H1 (cell line): ENCODE measurements at places on chromosomes 4 and X. TPM values are rescaled to one million over a fixed set of nuclear protein-coding genes. Genes with fewer than 3 reads are reported as not detected.

DNA sequence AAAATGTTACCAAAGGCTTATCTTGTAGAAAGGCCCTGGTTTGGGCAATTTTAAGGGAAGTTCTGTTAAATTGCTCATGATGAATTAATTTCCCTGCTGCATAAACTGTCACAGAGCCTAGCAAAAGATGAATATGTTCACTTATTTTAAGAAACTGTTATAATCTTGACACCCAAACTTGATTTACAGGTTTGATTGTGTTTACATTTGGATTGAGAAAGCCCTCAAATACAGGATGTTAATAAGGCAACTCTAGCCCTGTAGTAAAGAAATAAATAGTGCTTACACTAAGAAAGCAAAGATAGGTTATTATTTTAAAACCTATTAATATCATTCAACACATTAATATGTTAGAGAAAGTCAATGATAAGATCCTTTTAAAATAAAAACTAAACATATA lies 18.3 kb downstream of the GYG2 start:
- no peaks in the 10 kb centered on the region; the same call in 1 of the 2 replicates for H3K4me1 ChIP-seq
- H3K27ac ChIP-seq = no peak overlapping the region
- no peak for DNase-seq
- no peak overlapping the region for H3K4me3 ChIP-seq
- H3K36me3 ChIP-seq = no peaks in the 10 kb centered on the region

GRCh38 chrX:95662200-95662599 lies 1022.4 kb upstream of the DIAPH2 start:
- no peak overlapping the region for H3K4me3 ChIP-seq
- H3K27ac ChIP-seq = no peak overlapping the region
- no peaks in the 10 kb centered on the region for H3K36me3 ChIP-seq
- no peaks in the 10 kb centered on the region for H3K27me3 ChIP-seq

Gene CDKL5
- 15.1 and 15.6 TPM in 2 replicates for total RNA-seq

DNA sequence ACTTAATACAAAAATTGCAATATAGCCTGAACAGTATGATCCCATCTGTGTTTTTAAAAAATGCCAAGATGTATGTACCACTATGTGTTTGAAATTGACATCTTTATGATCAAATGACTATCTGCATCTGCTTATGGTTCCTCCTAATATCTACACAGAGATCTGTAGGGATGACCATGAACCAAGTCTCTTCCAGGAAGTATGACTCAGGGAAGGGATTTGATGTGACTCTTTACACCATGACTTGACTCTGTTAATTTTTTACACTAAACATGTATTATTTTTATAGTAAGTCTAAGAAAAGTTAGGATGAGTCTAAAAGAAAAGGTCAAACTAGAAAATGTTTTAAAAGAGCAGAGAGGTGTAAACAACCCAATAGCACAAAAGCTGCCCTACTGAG lies 164.0 kb downstream of the SH3KBP1 start:
- no peaks in the 10 kb centered on the region for H3K4me1 ChIP-seq
- H3K4me3 ChIP-seq = no peak overlapping the region
- no peak for DNase-seq
- H3K27ac ChIP-seq = no peak overlapping the region
- H3K36me3 ChIP-seq = no peaks in the 10 kb centered on the region
- no peaks in the 10 kb centered on the region for H3K27me3 ChIP-seq

DNA sequence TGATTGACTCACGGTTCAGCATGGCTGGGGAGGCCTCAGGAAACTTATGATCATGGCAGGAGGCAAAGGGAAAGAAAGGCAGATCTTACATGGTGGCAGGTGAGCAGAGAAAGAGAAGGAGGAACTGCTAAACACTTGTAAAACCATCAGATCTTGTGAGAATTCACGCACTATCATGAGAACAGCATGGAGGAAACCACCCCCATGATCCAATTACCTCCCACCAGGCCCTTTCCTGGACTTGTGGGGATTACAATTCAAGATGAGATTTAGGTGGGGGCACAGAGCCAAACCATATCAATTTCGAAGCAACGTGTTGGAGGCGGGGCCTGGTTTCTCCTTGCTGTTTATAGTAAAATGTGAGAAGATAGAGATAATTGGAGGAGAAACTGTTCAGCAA lies 167.4 kb downstream of the GABRB1 start:
- no peak for DNase-seq
- no peak overlapping the region for H3K27ac ChIP-seq
- H3K4me1 ChIP-seq = no peaks in the 10 kb centered on the region
- no peaks in the 10 kb centered on the region for H3K36me3 ChIP-seq
- H3K4me3 ChIP-seq = no peak overlapping the region

GRCh38 chr4:9963328-9963727 lies 58.0 kb downstream of the SLC2A9 start:
- H3K4me3 ChIP-seq = no peak overlapping the region
- H3K27me3 ChIP-seq = no peaks in the 10 kb centered on the region
- H3K4me1 ChIP-seq = no peaks in the 10 kb centered on the region
- no peak overlapping the region for H3K27ac ChIP-seq

- DNase-seq = no peak
- H3K4me3 ChIP-seq = no peak overlapping the region
- no peaks in the 10 kb centered on the region for H3K27me3 ChIP-seq
- H3K4me1 ChIP-seq = no peaks in the 10 kb centered on the region
- no peaks in the 10 kb centered on the region for H3K36me3 ChIP-seq
These were observed 8.4 kb downstream of the VSIG1 start for GRCh38 chrX:108053218-108053617.

Gene DMP1
- 0.17 TPM in 1 of 2 replicates, not detected in the other for total RNA-seq

- no peak for DNase-seq
- no peaks in the 10 kb centered on the region for H3K36me3 ChIP-seq
These were observed 792 bp downstream of the CLIC2 start for GRCh38 chrX:155333544-155334100.

- no peak overlapping the region for H3K4me3 ChIP-seq
- no peaks in the 10 kb centered on the region for H3K27me3 ChIP-seq
- no peak overlapping the region for H3K27ac ChIP-seq
These were observed 262.7 kb downstream of the RCHY1 start for GRCh38 chr4:75251547-75251946.

GRCh38 chr4:106316773-106317409 lies 541 bp downstream of the AIMP1 start:
- no peaks in the 10 kb centered on the region for H3K4me1 ChIP-seq
- no peaks in the 10 kb centered on the region for H3K27me3 ChIP-seq
- H3K4me3 ChIP-seq = peak overlapping the region; percentile 88
- no peaks in the 10 kb centered on the region for H3K36me3 ChIP-seq
- peak overlapping the region; percentile 99 for H3K27ac ChIP-seq

DNA sequence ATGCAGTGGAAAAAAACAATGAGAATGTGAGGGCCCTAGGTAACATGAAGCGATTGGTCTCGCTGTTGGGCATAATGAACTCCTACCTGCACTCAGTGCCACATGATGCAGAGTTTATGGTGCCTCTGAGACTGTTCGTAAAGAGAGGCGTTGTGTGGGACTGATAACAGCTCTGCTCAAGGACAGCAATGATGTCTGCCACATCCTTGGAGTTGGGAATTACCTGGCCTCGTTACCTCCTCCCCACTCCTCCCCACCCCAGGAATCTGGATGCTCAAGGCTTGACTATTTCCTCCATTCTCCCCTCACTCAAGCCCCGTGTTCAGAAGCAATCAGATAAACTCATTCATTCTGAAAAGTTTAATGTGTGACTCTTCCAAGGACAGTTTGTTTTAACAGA lies 148.0 kb upstream of the JADE1 start:
- H3K27me3 ChIP-seq = no peaks in the 10 kb centered on the region
- H3K4me3 ChIP-seq = no peak overlapping the region
- H3K4me1 ChIP-seq = no peaks in the 10 kb centered on the region
- H3K27ac ChIP-seq = no peak overlapping the region
- no peak for DNase-seq
